Stimulated activated CD8-positive, alpha-beta memory T cell treated with anti-CD3 and anti-CD28 coated beads, Interleukin-4, amount 100 ng/mL, for 1 hour (primary cell): ENCODE measurements at places on chromosomes 3 and 15.

- DNase-seq = no peak
Observed at GRCh38 chr3:44120721-44121582, 120.7 kb upstream of the TOPAZ1 start.

GRCh38 chr3:71244826-71245488, 338.6 kb downstream of the FOXP1 start:
- DNase-seq = no peak

DNA sequence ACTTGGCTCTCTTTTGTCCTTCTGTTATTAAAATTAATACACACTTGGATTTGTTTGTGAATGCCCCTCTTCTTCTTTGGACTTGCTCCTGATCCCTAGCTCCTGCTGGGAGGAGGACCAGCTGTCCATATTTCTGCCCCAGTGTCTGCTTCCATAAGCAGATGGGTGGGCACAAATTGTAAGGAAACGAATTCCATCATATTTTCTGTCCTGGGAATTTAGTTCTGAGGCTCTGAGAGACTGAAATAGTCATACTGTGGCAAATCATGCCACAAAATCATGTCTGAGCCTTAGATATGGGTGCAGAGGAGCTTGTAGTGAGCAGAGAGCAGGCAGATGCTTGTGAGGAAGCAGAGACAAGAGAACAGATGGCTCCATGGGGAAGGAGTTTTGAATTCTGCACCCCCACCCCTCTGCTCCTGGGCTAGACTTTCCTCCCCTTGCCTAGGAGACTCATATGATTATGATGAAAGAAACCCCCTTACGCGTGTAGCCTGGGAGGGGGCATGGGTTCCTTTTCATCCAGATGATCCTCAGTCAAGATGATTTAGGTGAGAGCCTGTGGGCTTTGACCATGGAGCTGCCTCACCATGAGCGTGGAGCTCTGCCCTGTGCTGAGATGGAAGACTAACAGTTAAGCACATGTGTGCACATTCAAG, 50.6 kb downstream of the SV2B start:
- DNase-seq = no peak

GRCh38 chr3:5011555-5012256, 32.5 kb downstream of the BHLHE40 start:
- DNase-seq = no peak

DNA sequence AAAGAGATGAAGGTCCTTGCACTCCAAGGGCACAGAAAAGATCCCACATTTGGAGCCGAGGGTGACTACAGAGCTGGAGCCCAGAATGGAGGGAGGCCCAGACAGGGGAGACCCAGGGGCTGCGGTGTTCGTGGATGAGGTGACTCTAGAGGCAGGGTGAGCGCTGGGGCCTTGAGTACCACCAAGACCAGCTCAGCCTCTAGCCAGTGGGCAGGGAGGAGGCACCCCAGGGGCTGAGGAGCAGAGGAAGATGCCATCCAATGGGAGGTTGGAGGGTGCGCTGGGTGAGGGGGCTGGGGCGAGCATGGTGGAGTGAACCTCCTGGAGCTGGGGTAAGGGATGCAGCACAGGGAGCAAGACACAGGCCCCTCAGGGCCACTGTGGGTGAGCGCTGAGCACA, 13.3 kb downstream of the RRP9 start:
- no peak for DNase-seq

- DNase-seq = no peak
Observed at GRCh38 chr15:91890614-91891013, 37.1 kb downstream of the SLCO3A1 start.

DNA sequence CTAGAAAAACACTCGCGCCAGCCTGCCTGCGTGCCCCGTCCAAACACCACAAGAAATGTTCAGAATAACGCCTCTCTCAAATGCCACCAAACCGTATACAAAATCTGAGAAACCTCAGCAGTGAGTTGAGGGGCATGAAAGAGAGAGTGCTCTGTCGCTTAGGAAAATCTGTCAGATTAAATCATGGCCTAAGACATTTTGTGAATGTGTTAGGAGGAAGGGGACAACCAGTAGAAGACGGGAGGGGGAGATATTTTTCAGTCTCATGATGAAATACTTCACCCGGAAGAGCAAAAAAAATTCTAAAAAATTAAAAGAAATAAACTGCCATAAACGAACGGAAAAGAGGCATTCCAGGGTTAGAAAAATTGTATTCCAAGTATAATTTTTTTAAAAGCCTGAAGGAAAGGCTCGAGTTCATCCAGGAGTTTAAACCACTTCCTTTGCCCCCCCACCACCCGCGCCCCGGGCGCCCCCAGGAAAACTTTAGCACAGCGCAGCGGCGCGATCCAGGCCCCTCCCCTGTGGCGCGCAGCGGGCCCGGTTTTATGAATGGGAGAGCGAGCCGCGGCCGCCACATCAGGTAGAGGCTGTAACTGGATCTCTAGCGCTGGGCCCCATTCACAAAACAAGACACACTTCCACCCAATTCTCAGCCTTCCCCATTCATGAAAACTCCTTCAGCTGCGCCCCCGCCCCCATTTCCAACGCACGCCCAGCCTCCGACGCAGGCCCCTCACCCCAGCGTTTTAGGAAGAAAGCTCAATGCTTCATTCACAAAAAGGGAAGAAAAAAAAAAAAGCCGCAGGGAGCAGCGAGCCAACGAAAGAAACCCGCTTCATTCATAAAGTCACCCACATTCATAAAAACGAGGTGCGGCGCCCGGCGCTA, 1.4 kb downstream of the ETV5 start:
- DNase-seq = no peak

GRCh38 chr15:41919201-41919820, 25.5 kb upstream of the SPTBN5 start:
- no peak for DNase-seq

GRCh38 chr3:112744825-112745566, 101.7 kb downstream of the CD200R1L start:
- DNase-seq = no peak

GRCh38 chr3:160180581-160181216, 44.5 kb upstream of the C3orf80 start:
- no peak for DNase-seq

- DNase-seq = no peak
Observed at GRCh38 chr3:16085410-16085809, 89.1 kb upstream of the GALNT15 start.

- DNase-seq = no peak
Observed at GRCh38 chr15:70030851-70031250, 66.9 kb downstream of the TLE3 start.

GRCh38 chr15:60385620-60386552, 11.9 kb downstream of the ANXA2 start:
- DNase-seq = no peak

DNA sequence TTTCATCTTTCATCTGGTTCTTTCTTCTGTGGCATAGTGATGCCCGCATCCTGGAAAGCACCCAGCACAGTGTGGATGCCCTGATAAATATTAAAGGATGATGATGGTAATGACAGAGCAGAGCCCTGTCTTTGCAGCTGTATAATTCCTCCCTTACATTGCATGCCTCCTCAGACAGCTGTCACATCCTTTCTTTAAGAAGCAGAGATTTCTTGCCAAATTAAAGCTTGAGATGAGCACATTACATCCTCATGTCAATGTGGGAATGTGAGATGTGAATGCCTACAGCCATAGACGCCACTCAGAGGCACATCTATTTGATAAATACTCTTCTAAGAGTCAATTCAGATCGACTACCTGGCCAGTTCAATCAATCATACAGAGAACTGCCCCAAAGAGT, 642.0 kb downstream of the ZNF385D start:
- DNase-seq = no peak

- DNase-seq = no peak
Observed at GRCh38 chr15:81032818-81033217, 32.1 kb downstream of the TLNRD1 start.

- DNase-seq = no peak
Observed at GRCh38 chr15:92904722-92905571, 4.8 kb downstream of the CHD2 start.

DNA sequence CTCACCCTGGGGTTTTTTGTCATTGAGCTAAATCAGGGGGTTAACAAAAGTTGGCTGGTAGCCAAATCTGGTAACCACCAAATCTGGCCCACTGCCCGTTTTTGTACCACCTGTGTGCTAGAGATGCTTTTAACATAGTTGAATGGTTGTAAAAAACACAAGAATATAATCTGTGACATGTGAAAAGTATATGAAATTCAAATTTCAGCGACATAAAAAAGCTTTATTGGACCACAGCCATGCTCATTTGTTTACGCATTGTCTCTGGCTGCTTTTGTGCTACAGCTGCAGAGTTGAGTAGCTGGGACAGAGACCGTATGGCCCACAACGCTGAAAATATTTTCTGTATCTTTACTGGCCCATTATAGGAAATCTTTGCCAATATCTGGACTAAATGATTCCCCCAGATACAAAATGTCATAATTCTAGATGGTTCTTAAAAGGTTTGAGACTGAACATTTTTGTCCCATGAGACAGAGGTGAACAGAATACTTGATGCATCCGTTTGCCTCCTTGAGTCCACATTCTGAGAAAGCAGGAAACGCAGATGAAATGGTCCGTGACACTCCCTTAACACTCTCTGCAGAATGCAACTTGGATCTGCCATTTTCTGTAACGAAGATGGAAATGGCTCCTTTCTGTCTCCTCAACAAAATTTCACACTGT, 120.9 kb upstream of the PDZRN3 start:
- DNase-seq = no peak

- no peak for DNase-seq
Observed at GRCh38 chr3:29100292-29100691, 180.6 kb upstream of the RBMS3 start.

DNA sequence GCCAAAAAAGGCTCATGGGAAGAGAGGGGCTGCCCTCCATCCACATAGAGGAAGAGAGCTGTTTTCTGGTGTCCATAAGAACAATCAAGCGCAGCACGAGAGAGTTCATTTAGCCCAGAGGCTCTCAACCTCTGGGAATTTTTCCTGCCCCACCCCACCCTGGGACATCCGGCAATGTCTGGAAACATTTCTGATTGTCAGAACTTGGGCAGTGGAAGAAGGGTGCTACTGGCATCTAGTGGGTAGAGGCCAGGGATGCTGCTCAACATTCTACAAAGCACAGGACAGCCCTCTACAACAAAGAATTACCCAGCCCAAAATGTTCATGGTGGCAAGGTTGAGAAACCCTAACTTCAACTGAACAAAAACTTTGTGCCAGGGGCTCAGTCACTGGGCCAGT, 92.9 kb downstream of the RAB11A start:
- no peak for DNase-seq

- DNase-seq = no peak
Observed at GRCh38 chr3:45677033-45677446, 12.2 kb upstream of the SACM1L start.

DNA sequence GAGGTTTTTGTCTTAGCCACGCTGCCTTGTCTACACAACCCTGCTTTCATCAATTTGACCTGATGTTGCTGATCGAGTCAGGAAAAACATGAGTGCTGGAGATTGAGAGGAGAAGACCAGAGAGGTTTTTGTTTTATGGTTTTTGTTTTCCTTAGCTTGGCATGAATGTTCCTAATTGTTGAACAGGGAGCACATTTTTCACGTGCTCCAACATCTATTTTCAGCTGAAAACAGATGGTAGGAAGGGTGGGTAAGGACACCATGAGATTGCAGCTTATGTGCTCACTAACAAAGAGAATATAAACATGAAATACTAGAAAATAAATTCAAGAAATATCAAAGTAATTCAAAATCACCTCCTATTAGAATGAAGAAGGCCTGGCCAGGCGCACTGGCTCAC, 79.9 kb upstream of the LMCD1 start:
- DNase-seq = no peak

DNA sequence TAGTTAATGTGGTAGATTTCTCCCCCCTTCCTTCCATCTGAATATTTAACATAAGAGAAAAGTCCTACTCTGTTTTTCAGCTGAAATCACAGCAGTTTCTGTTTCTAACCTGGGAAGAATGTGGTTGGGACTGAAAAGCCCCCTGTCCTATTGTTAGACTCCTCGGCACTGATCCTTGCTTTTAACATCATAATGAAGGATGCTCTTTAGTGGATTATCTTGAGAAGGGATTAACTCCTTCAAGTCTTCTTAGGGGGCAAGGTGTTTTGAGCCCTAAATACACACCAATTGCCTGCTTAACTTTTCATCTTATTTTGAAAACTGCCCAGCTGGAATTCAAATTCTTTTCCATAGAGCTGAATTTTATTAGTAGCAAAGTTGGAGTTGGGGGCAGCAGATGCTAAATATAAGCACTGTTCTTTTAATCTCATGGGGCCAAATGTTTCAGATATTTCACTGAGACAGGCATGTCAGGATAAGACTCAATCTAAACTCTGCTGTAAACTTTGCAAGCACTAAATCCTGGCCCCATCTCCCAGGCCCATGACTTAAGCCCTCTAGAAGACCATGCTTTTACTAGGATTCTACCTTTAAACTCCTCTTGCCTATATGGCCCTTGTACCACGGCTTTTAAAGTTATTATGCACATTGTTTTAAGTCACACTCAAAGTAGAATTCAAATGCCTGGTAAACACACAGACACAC, 243.2 kb upstream of the NR2F2 start:
- no peak for DNase-seq

DNA sequence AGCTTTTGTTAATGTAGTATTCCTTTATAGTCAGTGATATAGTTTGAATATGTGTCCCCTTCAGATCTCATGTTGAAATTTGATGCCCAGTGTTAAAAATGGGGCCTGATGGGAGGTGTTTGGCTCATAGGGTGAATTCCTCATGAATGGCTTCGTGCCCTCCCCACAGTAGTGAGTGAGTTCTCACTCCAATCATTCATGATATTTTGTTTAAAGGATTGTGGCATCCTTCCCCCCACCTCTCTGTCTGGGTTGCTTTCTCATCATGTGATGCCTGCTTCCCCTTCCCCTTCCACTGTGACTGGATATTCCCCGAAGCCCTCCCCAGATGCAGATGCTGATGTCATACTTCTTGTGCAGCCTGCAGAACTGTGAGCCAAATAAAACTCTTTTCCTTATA, 649.8 kb upstream of the NR2F2 start:
- DNase-seq = no peak

- DNase-seq = no peak
Observed at GRCh38 chr3:97692831-97693230, 71.7 kb upstream of the ARL6 start.

DNA sequence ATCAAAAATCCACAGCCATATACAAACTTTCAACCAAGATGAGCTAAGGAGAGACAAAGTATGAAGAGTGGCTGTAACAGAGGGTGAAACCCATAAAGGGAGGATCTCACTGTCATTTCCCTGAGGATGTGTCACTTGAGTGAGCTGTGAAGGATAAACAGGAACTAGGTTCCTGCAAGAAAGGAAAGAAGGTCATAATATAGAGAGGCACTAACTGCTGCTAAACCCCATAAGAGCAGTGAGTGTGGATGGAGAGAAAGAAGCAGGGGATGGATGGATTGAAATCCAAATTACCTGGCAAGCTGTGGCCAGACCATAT, 45.2 kb upstream of the CADPS start:
- no peak for DNase-seq

- no peak for DNase-seq
Observed at GRCh38 chr15:55827204-55827603, 84.3 kb upstream of the PRTG start.

GRCh38 chr3:7241584-7242302, 380.8 kb downstream of the GRM7 start:
- no peak for DNase-seq

GRCh38 chr3:188595890-188596376, 442.0 kb downstream of the LPP start:
- no peak for DNase-seq

GRCh38 chr15:69749797-69750196, 297.2 kb downstream of the RPLP1 start:
- no peak for DNase-seq

- DNase-seq = no peak
Observed at GRCh38 chr3:106345353-106346027, 476.7 kb upstream of the CBLB start.

GRCh38 chr3:58623961-58624360, 42.6 kb downstream of the FAM3D start:
- no peak for DNase-seq

- no peak for DNase-seq
Observed at GRCh38 chr3:150868282-150868681, 37.0 kb downstream of the MINDY4B start.
